ENCODE measurements at places on chromosomes 16 and 17. TPM values are rescaled to one million over a fixed set of nuclear protein-coding genes. Genes with fewer than 3 reads are reported as not detected.

DNA sequence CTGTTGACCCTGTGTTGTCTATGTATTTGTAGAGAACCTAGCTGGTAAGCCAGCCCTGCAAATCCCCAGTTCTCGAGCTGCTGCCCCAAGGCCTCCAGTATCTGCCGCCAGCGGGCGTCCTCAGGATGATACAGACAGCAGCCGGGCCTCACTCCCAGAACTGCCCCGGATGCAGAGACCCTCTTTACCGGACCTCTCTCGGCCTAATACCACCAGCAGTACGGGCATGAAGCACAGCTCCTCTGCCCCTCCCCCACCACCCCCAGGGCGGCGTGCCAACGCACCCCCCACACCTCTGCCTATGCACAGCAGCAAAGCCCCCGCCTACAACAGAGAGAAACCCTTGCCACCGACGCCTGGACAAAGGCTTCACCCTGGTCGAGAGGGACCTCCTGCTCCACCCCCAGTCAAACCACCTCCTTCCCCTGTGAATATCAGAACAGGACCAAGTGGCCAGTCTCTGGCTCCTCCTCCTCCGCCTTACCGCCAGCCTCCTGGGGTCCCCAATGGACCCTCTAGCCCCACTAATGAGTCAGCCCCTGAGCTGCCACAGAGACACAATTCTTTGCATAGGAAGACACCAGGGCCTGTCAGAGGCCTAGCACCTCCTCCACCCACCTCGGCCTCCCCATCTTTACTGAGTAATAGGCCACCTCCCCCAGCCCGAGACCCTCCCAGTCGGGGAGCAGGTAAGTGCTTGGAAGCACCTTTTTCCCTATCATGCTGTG is 23.1 kb upstream of the CDC6 start:
- DNase-seq, result no peak

DNA sequence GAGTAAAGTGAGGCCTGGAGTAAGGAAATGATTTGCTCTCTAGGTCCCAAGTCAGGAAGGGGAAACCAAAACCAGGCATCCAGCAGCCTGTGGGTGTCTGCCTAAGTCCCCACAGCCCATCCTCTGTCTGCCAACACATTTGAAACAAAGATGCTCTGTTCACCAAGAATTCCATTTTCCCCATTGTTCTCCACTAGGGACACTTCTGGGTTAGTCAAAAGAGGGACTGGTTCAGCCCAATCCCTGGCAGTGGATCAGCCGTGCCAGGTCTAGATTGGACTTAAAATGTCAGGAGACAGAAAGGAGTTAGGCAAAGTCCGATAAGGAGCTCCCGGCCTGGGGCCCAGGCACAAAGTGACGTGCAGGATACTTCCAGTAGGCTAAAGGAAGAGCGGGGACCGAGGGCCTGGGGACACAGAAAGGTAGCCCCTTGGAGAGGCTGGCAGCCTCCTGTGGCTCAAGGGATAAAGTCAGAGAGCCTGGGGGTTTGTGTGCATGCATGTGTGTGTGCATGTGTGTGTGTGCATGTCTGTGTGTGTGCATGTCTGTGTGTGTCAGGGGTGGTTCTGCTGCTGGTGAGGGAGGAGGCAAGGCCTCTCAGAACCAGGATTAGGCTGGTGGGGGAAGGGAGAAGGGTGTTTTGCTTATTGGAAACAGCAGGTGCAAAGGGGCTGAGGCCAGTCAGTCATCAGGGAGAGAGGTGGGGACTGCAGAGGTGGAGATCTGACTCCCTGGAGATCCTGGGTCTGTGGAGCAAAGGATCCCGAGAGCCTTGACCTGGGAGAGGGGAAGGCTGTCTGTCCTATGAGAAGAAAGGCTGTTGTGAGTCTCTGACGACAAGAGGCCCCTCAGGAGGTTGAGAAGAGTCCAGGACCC is 41.7 kb upstream of the IL34 start:
- DNase-seq, result no peak

GRCh38 chr16:85428899-85429775 is 184.0 kb upstream of the GSE1 start:
- DNase-seq, result no peak

The NACA2 gene
- not detected for total RNA-seq

The FBXW10B gene
- total RNA-seq, result 1.2 TPM
